AG08396 (cell line): ENCODE measurements at places on chromosomes 13 and 19.

DNA sequence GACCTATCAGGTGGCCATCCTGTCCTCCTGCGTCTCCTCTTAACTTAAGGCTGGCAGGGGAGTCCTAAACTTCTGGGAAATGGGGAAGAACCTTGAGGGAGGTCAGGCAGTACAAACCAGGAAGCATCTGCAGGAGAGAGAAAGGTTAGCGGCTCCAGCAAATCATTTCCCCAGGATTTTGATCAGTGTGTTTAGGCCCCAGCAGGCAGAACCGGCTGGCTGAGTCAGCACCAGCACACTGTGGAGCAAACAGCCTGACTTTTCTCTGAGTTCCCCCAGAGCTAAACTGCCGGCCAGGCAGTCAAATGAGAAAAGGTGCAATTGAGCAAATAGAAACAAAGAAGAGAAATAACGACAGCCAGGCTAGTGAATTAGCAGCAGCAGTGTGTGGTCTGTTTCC, 46.7 kb upstream of the MEDAG start:
- DNase-seq = no peak

GRCh38 chr13:27691207-27691606, 69.5 kb downstream of the POLR1D start:
- DNase-seq = no peak

GRCh38 chr13:35693134-35693784, 216.8 kb upstream of the MAB21L1 start:
- no peak for DNase-seq

GRCh38 chr13:46171217-46171616, 10.8 kb downstream of the LCP1 start:
- no peak for DNase-seq

GRCh38 chr19:45160870-45161737, at the start of gene NKPD1:
NKPD1 (minus strand) TSS chr19:45160982; CDS start chr19:45160150, 832 bp downstream.
- no peak for DNase-seq

DNA sequence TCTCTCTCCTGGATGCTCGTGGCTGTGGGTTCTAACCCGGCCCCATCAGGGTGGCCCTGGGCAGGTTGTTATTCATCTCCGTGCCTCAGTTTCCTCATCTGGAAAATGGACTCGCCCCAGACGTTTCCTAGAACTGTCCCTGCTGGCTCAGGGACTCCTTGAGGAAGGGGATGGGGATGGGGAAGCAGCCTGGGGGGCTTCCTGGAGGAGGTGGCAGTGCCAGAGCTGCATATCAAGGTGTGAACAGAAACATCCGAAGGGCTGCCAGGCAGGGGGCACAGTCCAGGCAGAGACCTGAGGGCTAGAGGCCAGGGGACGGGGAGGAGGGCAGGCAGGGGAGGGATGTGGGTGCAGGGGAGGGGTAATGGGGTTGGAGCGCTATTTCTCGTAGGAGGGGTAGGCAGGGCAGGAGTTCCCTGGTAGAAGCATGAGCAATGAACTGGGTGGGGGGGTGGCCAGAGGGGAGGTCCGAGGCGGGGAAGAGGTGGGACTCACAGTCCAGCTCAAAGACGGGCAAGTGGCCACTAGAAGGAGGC, 3.6 kb upstream of the ELANE start:
- no peak for DNase-seq

DNA sequence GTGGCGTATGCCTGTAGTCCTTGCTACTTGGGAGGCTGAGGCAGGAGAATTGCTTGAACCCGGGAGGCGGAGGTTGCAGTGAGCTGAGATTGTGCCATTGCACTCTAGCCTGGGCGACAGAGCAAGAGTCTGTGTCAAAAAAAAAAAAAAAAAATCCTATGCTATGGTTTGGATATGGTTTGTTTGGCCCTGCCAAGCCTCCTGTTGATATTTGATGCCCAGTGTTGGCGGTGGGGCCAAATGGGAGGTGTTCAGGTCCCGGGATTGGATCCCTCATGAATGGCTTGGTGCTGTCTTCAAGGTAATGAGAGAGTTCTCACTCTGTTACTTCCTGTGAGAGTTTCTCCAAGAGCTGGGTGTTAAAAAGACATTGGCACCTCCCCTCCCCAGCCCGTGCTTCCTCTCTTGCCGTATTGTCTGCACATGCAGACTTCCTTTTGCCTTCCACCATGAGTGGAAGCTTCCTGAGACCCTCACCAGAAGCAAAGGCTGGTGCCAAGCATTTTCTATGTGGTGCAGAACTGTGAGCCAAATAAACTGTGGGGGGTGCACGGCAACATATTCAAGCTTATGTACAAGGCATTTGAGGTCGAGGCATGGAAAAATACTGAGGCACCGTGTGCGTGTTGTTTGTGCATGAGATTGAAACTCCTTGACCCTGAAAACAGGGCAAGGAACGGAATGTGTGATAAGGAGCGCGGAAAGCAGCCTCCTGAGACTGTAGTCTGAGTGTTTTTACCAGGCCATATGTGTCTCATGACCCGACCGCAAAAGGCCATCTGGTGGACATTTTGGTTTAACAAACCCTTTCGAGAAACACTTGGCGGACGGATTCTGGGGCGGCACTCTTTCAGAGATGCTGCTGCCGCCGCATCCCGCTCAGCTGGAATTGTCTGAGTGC, 7.3 kb downstream of the SIGLEC9 start:
- peak; percentile 51 for DNase-seq

DNA sequence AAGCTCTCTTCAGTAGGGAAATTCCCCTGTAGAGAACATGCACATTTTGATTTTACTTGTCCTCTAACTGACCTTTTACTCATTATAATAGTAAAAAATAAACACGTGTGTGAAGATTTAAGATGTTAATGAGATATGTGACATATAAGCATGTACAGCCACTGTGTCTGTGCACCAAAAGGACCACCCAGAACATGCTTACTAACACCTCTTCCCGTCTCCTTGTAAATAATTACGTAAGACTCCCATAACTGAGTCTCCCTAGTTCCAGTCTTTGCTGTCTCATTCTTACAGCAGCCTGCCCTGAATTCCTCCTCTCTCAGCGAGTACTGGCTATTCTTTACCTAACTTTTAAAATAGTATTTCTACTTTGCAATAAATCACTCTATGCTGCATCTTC, 53.6 kb downstream of the ZNF100 start:
- no peak for DNase-seq
